Amniotic stem cell (primary cell): ENCODE measurements at places on chromosomes 3 and 15.

- DNase-seq, result no peak
Observed at GRCh38 chr3:19485267-19485666, 337.0 kb downstream of the KCNH8 start.

DNA sequence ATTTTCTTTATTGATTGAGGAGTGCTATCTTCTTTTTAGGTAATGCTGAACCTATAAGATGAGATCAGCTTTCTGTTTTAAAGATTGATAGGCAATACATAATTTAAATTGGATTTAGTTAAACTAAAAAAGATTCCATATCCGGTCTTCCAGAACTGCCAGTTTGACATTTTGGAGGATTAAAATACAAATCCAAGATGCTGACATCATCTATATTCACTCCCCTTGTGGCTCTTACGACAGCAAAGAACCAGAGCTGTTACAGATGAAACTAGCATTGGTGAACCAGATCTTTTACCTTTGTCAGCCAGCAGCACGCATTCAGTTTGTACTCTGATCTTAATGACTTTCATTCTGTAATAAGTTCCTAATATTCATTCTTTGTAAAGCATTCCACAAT is 218.7 kb downstream of the ZIC4 start:
- DNase-seq, result no peak

DNA sequence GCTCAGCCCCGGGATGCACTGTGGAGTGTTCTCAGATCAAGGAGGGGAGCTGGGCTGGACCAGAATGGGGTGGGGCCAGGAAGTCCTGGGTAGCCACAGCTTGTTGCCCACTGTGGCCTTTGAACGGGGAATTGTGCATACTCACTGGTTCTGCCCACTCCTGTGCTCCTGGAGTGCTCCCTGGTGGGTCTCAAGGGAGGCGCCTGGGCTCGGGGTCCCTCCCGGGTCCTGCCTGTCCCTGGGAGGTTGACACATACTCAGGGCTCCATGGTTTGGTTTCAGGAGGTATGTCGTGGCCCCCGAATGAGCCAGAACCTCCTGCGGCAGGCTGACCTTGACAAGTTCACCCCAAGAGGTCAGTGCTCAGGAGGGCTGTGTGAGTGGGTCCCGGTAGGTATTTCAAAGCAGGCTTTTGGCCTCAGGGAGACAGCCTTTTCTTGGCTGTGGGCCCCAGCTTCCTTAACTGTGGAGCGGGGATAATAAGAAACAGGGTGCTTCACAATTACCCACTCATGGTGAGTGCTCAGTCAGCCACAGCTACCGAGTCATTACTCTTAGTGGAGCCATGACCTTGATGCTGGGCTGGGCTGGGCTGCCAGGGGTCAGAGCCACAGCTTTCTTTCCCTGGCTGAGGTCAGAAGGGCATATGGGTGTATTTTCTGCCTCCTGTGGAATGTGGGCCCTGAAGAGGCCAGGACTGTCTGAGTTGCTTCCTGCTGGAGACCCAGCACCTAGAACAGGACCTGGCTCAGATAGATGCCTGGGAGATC is 7.6 kb downstream of the DNAH1 start:
- no peak for DNase-seq

DNA sequence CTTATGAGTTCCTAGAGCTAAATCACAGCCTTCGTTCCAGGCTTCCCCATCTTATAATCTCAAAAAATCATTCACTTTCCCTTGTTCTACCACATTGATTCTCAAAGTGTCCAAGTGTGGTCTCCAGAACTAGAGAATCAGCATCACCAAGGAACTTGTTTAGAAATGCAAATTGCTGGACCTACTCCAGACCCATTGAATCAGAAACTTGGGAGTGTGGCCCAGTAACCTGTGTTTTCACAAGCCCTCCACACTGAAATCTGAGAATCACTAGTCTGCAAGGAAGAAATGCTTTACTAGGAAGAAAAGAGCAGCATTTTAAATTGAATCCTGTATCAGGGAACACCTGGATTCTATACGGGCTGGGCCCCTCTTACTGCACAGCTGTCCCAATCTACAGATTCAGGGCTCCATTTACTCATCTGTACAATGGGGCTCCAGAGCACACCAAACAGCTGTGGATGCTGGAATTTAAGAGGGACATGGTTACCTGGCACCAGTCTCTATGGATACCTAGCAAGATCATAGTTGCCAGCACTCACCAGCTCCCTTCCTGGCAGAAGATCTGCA is 3.9 kb downstream of the MEGF11 start:
- DNase-seq, result no peak

DNA sequence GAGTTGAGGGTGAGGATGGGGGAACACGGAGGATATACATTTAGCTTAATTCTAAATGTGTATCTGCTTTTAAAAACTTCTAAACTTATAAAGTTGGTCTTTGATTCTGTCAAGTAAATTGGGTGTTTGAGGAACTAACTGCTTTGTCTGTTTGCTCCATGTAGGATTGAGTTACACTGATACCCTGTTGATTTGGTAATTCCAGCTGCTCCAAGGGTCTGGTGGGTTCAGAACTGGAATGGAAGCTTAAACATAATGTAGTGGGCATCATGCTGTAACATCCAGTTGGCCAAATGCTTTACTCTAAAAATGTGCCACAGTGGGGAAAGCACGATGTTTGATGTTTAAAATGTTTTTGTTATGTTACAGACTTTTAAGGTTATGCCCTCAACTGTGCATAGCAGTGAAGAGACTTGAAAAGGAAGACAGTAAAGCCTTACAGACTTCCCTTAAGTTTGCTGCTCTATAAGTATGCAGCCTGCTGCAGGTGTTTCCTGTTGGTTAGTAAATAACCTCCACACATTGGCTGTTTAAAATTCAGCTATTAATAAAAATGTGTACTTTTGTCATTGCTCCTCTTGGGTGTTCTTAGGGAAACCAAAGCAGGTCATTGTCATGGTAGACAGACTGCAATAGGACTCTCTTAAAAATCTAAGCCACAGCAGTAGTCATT is 5.9 kb upstream of the EDEM1 start:
- DNase-seq, result no peak

- DNase-seq, result no peak
Observed at GRCh38 chr3:99867594-99868310, 50.1 kb downstream of the CMSS1 start.

DNA sequence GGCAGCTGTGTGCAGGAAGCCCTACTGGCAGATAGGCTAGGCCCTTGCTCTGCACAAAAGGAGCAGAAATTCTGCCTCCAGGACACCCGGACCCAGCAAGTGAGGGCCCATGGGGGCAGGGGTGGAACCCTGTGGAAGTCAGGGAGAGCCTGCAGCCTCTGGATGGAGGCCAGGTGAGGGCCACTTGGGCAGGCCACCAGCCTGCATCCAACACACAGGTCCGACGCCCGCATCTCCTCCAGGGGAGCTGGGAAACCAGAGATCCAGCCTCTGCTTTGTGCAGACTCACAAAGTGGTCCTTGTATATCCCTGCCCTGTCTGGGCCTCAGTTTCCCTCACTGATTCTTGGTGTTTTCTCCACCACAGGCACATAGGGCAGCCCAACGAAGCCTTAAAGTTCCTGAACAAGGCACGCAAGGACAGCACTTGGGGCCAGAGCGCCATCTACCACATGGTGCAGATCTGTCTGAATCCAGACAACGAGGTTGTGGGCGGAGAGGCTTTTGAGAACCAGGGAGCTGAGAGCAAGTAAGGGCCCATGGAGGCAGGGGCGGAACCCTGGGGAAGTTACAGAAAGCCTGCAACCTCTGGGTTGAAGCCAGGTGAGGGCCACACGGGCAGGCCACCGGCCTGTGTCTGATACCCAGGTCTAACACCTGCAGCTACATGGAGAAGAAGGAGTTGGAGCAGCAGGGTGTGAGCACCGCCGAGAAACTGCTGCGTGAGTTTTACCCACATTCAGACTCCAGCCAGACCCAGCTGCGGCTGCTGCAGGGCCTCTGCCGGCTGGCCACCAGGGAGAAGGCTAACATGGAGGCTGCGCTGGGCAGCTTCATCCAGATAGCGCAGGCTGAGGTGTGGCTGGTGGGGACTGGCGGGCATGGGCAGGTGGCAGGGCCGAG is 16.6 kb downstream of the CSRNP1 start:
- DNase-seq, result no peak

GRCh38 chr3:25904206-25904605 is 114.3 kb downstream of the OXSM start:
- DNase-seq, result no peak

DNA sequence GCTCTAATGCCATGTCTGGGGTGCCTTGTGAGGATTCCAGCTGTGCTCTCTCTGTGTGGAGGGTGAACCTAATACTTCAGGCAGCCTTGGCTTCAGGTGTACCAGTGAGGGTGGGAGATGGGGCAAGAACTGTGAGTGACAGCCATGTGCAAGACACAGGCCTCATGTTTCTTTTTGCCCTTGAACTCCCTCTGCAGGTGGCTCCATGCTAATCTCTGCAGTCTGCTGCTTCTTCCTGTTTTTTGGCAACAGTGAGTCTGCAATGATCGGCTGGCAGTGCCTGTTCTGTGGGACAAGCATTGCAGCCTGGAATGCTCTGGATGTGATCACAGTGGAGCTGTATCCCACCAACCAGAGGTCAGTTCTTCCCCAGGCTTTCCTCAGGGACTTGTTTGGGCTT is 189.3 kb downstream of the SV2B start:
- no peak for DNase-seq

DNA sequence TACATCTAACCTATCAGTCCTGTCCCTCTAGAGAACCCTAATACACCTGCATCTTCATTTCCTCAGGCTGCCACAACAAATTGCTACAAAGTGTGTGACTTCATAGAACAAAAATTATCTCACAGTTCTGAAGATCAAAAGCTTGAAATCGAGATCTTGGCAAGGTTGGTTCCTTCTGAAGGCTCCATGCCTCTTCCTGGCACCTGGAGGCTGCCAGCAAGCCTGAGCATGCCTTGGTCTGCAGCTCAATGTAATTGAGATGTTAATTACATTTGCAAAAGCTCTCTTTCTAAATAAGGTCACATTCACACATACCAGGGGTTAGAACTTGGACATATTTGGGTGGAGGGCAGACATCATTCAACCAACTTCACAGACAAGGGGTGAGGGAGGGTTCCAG is 86.4 kb upstream of the ABHD17C start:
- no peak for DNase-seq

DNA sequence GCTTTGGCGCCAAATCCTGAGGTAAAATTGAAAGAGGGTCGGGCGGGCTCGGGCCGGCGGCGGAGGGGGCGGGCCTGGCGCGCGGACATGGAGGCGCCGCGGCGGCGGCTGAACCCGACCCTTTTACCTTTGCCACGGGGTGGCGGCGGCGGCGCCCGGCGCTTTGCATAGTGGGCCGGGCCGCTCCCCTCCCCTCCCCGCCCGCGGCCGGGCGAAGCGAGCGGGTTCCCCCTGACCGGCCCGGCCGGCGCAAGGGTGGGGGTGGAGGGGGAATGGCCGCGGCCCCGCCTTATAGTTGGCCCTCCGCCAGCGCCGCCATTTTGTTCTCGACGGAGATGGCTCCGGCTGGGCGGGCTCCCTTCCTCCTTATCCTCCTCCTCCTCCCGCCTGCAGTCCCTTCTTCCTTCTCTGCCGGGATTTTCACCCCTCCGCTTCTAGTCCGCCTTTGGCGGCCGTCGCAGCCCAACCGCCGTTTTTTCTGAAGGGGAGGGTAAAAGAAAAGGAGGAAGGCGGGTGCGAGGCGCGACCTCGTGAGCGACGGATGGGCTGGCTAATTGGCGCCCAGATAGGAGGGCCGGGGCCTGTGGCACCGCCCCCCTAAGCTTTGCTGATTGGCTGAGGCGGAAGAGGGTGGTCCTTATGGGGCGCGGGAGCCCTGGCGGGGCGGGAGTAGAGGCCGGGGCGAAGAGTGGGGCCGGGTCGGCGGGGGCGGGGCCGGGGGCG is 664 bp downstream of the NR2C2 start:
- DNase-seq, result peak; percentile 90

DNA sequence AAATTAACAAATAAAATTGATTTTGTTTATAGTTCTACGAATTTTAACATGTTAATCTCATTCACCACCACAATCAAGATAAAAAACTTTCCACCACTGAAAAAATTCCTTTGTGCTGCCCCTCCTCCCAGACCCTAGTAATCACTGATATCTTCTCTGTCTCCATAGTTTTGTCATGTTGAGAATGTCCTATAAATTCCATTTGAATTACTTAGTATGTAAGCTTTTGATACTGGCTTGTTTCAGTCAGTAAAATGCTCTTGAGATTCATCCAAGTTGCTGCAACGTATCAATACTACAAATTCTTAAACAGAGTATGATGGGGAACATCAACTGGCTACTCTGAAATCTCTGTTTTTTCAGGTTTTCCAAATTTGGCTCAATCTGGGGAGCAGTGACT is 129.6 kb downstream of the CTNNB1 start:
- no peak for DNase-seq

GRCh38 chr3:155870945-155871745 is 695 bp downstream of the GMPS start:
- no peak for DNase-seq

GRCh38 chr3:38805765-38806386 is 10.1 kb downstream of the SCN10A start:
- DNase-seq, result peak; percentile 56

DNA sequence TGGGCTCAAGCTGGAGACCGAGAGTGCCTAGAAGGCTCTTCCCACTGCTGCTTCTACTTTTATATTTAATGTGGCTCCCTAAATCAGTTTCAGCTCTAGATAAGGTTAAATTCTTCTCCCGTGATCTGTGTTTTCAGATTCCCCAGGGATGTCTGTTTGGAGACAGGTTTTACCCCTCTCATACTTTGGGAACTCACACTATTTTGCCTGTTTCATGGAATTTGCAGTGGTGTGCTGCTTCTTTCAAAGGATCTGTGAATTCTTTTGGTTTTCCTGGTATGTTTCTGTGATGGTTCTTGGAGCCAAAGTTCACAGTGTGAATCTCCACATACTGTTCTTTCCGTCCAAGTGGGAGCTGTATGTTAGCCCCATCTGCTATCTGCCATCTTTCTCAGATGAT is 238.3 kb upstream of the SLITRK3 start:
- DNase-seq, result no peak

GRCh38 chr3:126661532-126662364 is 6.8 kb upstream of the TXNRD3 start:
- DNase-seq, result no peak

DNA sequence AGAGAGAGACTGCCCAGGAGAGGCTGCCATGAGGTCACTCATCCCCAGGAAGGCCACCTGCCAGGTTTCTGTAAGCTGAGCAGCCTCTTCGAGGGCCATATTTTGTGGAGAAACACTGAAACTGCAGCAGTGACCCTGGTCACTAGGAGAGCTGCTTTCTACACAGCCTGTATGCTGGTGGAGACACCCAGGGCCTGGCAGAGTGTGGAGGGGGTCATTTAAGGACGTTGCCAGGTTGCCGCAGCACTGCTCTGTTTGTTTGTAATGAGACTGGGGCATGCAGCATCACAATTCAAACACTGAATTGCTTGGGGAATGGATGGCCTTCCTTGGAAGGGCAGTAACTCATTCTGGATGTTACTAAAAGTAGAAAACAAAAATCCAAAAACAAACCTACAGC is 104.9 kb upstream of the TRIM42 start:
- no peak for DNase-seq
